ENCODE measurements at places on chromosomes 2 and 18.
A peak's percentile ranks its signal among the peaks of the same experiment; 100 is the strongest.

- no peak for DNase-seq
Observed at GRCh38 chr2:5978131-5978751, 286.1 kb downstream of the SOX11 start.

DNA sequence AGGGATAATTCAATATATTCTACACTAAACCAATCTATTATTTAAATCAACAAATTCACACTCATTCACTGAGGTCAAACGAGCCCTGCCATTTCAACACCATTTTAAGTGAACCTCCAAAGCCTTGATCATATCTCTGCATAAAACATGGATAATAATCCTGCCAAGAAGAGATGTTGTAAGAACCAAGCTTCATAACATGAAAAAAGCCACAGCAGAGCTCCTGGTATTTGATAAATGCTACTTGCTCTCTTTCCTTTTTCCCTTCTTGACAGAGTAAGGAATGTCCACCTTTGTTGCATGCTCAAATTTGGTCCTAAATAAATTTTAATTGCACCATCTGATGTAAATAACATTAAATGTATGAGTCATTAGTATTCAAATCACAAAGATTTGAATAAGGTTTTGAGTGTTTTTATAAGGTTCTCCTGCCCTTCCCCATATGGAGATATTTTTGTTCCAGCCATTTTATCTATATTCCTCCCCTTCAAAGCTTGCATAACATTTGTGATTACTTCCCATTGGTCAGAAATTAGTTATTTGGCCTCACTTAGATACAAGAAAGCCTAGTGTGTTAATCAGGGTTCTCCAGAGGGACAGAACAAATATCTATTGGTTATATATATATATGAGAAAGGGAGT lies 318.8 kb downstream of the RND3 start:
- no peak for DNase-seq

DNA sequence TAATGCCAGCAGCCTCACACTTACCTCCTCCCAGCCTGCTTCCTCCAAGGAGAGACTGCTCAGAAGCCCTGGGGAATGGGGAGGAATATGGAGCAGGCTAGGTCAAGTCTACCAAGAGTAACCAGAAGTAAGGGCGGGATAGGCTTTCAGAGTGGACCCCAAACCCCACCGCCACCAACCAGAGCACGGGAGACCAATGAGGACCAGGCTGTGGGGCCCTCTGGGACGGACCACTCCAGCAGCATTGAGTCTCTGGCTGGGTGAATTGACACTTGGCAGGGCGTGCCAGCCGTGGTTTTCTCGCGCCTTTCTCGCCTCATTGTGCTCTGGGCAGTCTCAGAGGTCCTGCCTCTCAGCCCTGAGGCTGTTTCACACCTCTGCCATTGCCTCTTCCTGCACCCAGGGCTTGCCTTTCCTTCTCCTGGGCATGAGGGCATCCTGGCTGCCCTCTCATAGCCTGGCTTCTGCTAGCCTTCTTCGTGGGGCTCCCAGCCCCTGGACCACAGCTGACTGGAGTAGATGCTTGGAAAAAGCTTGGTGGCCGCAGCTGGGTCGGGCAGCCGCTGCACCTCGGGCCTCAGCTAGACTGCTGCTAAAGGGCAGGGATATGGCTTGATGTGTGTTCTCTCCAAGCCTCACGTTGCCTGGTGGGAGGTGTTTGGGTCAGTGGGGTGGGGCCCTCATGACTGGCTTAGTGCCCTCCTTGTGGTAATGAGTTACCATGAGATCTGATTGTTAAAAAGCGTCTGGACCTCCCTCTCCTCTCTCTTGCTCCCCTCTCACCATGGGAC lies 40.5 kb upstream of the HS6ST1 start:
- no peak for DNase-seq

DNA sequence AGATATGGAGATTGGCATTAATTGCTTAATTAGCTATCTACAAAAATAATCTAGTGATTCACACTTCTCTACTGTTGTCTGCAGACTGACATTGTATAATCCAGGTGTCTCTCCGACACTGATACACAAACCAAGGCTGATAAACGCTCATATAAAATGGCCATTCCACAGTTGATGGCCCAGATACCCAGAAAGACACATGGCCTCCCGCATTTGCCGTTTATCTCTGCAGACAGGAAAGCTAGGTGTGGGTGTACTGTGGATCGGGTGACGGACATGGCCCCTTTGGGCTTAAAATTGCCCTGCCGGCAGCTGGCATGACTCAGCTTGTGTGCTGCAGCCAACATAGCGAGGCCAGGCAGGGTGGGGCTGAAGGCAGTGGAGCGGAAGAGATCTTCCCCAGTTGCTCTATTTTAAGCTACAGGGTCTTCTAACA lies 18.5 kb downstream of the PMAIP1 start:
- peak; percentile 39 for DNase-seq

DNA sequence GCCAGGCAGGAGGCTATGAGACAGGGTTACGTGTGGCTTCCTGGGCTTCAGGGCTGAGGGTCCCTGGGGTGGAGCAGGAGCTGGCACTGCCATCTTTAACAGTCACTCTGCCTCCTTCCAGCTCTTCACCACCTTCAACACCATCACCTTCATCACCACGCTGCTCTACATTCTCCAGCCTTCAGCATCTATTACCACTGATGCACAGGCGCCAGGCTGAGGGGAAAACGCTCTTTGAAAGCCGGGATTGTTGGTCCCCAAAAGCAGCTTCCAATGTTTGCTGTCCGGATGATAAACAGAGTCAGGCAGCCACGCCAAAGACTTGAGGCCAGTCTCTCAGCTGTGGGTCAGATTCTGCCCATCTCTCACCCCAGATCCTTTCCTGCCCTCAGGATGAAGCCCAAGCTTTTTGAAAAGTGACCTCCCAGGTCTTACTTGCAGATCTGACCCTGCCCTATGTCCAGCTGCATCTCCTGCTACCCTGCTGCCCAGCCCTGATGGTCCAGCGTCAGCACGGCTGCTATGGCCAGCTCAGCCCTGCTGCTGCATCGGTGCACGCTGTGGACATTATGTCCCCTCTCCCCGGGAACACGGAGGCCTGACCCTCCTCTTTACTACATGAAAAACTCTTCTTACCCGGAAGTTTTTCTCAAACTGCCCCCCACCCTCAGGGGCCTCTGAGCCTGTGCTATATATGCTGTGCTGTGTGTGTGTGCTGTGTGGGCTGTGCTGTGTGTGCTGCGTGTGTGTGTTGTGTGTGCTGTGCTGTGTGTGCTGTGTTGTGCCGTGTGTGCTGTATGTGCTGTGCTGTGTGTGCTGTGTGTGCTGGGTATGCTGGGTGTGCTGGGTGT lies 31.2 kb upstream of the MAL start:
- DNase-seq, result no peak

GRCh38 chr18:27861539-27861938 lies 315.4 kb downstream of the CDH2 start:
- no peak for DNase-seq

DNA sequence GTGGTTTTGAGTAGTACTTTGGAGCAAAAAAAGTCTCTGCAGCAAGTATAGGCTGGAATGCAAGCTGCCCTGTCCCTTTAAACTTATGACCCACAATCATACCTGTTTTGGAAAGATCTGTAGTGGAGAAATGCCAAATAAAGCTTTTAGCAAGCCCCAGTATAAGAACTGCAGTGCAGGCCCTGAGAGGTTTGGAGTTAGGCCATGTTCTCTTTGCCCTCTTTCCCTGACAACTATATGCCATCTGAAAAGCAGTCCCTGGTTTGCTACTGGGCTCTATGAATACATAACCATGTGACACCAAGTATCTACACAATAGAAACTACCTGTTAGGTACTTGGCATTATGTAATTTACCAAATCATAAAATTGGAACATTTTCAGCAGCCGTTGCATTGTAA lies 267.4 kb upstream of the HNMT start:
- no peak for DNase-seq

DNA sequence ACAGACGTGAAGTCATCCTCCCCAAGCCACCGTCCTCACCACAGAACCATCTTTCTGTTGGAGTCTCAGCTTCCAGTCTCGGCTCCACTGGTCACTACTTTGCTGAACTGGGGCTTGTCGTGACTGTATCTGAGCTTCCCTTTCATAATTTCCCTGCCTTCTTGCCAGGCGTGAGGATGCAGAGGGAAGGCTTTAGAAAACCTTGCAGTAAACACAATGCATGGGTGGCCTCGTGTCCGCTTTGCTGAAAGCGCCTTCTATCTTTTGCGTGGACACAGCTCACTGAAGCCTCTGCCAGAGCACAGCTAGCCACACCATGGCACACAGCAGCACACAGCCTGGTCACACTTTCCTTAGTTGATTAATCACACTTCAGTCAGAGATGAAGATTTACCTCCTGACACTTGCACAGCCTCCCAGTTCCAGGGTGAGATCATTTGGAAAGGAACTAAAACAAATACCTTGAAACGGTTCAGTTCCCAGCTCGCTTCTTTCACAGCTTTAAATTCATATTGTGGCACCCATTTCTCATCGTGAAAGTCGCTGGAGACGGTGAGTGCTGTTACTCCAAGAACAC lies 2.8 kb upstream of the GPR45 start:
- no peak for DNase-seq

- no peak for DNase-seq
Observed at GRCh38 chr18:61752973-61753372, 139.8 kb downstream of the RNF152 start.

- DNase-seq, result no peak
Observed at GRCh38 chr18:36459203-36459602, 161.7 kb downstream of the FHOD3 start.

GRCh38 chr2:100589527-100589926 lies 26.7 kb downstream of the PDCL3 start:
- DNase-seq, result peak; percentile 25

- DNase-seq, result no peak
Observed at GRCh38 chr2:163717993-163718680, 17.7 kb downstream of the FIGN start.

- no peak for DNase-seq
Observed at GRCh38 chr2:189178726-189179569, 613 bp downstream of the COL5A2 start.

GRCh38 chr2:169362118-169362893 lies at the start of gene LRP2:
Gene LRP2 (minus strand): TSS chr2:169362534. CDS start chr2:169362399, 135 bp downstream.
- DNase-seq, result peak; percentile 19

DNA sequence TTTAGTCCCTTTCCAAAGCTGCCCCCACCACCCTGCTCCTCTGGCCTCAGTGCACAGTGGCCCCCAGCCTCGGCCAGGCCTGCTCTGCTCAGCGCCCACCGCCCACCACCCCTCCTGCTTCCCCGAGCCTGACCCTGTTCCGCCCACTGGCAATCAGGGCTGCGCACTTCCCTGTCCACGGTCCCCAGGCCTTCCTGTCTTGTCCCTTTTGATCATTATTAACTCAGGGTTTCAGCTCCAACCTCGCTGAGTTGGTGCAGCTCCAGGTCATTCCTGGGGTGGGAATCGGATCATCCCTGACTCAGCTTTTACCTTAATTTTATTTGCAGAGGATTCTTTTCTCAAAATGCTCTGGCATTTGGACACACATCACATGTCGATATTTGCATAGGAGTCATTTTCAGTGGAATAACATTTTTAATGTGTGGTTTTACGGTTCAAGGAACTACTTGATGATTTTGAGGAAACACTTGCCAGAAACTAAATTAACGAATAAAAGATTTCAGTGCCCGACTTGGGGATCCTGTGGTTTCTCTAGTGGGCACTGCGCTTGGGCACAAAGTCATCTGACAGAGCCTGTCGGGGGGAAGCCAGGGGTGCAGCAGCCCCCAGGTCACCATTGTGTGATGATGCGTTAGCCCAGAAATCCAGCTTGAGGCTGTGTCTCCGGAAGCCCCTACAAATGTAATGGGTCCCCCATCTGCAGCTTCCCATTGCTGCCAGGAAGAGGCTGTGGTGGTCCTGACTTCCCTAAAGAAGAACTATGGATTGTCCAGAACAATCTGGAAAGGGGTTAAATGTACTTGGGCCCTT lies 1.0 kb upstream of the ESPNL start:
- DNase-seq, result no peak

GRCh38 chr2:60836491-60836890 lies 44.9 kb upstream of the REL start:
- DNase-seq, result no peak

GRCh38 chr2:112896909-112897623 lies 13.9 kb upstream of the IL37 start:
- DNase-seq, result no peak

DNA sequence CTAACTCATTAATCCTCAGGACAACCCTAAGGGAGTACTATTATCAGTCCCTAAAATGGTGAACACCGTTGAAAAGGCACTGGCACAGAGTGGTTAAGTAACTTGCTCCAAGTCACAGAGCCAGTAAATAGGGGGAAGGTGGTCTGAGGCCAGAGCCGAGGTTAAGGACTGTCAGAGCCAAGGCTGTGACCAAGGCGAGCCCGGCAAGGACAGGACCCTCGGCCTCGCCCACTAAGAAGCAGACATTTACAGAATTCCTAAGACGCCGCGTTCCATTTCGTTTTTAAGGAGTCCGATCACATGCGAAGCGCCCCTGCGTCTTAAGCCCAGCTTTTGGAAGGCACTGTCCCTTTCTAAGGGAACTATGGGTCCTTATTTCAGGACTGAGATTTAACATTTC lies 1.1 kb downstream of the PDIA6 start:
- DNase-seq, result no peak

DNA sequence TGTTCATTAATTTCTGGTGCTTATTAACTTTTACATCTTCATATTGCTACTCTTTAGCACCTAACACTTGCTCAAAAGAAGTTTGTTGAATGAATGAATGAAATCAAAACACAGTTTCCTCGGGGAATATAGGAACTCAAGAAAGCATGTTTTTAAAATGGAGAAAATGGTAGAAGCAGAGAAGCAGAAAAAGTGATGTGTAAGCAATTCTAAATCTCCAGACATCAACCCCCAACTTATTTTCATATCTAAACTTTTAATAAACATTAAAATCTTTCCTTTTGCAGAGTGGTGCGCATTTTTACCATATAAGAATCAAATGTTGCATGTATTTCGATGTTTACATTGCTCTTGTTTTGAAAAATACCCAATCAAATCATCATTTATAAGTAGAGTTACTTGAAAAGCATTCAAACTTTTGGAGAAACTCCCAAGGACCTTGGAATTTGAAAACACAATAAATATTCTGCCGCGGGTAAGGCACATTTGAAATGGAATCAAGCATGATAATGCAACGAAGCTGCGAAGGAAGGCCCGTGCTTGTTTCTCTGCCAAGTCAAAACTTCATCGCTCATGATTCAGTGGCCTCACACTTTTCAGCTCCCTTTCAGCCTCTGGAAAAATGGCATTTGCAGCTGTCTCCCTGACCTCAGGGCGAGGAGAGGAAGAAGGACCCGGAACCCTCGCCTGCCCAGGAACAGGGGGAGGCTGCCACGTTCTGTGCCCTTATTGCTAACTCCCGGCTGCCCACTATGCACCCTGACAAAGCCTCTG lies 26.7 kb upstream of the SMIM21 start:
- no peak for DNase-seq

GRCh38 chr2:116269040-116269439 lies 1545.5 kb upstream of the DDX18 start:
- no peak for DNase-seq

- DNase-seq, result no peak
Observed at GRCh38 chr2:3952866-3953516, 249.6 kb downstream of the DCDC2C start.

DNA sequence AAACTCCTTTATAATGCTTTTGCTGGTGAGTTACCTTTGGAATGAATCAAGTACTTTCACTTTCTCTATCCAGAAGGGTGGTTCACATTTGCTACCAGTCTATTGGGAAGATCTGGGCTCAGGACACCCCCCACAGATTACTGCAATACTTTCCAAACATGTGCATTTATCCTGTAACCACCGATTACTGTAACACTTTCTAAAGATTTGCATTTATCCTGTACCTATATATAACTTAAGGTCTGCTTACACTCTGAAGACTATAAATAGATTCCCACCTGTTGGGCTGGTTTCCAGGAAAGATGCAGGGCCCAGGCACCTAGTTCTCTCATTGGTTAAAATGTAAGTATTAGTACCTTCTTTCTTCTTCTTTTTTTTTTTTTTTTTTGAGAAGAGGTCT lies 113.0 kb upstream of the NEDD4L start:
- no peak for DNase-seq
